ENCODE measurements at places on chromosomes 12 and 14.

- DNase-seq = no peak
Observed at GRCh38 chr12:124761871-124762270, 101.8 kb downstream of the SCARB1 start.

DNA sequence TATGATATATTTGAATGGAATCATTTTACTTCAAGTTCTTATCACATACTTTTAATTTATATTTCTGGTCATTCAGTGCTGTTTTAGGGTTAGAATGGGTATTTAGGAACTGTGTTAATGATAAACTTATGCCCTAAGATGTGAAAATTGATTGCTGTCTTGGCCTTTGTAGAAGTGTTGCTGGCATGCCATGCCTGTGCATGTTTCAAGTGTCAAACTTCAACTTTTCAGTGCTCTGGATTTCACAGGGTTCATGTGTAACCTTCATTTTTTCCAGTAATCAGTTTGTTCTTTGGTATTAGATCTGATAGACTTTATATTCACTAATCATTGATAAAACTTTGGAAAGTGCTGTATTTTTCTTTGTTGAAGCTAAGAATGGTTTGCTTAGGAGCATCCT lies 36.6 kb downstream of the YLPM1 start:
- DNase-seq = no peak

GRCh38 chr14:77000340-77001270 lies 27.9 kb downstream of the IRF2BPL start:
- no peak for DNase-seq

GRCh38 chr12:68393417-68393816 lies 61.3 kb upstream of the MDM1 start:
- DNase-seq = no peak

- peak; percentile 64 for DNase-seq
Observed at GRCh38 chr14:35534873-35535482, 1.0 kb downstream of the INSM2 start.

- no peak for DNase-seq
Observed at GRCh38 chr12:84069699-84070098, 842.9 kb downstream of the SLC6A15 start.

- no peak for DNase-seq
Observed at GRCh38 chr12:65139389-65139788, 18.3 kb upstream of the WIF1 start.

GRCh38 chr12:100169345-100169744 lies 26.7 kb upstream of the BLTP3B start:
- DNase-seq = no peak

GRCh38 chr12:130876758-130877157 lies 4.9 kb downstream of the RAN start:
- DNase-seq = no peak

DNA sequence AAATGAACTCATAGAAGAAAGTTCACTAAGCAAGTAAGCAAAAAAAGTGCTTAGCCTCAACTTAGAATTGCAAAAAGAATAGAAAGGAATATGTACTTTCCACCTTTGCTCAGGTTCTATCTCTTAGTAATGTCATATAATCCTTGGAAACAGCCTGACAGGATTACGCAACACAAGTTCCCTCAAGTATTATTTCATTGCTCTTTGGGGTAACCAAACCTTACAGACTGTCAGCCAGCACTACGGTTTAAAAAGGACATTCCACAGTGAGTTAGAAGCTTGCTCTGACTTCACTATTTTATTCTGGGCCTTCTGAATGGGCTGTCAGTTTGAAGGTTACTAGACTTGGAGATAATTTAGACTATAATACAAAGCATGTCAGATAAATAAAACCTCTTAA lies 264.0 kb downstream of the ATXN7L3B start:
- no peak for DNase-seq

GRCh38 chr14:34935488-34935887 lies 47.3 kb upstream of the SRP54 start:
- peak; percentile 9 for DNase-seq

DNA sequence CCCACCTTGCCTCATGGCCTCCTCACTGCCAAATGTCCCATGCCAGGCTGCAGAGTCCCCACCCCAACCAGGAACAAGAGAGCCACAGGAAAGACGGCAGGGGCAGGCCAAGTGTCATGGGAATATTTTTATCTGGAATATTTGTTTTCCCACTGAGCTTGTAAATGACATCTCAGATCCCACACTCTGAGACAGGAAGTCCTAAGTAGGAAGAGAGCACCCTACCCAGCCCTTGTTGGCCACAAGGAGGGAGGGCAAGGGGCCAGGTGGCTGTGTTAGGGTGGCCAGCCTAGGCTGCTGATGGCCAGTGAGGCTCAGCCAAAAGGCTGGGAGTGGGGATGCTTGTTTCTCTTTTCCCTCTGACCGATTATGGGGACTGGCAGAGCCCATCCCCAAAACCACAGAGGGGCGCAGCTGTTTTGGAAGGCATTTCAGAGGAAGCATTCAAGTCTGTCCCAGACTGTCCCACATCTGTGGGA lies 7.7 kb upstream of the MEG3 start:
- no peak for DNase-seq

GRCh38 chr14:49957089-49957852 lies 64.4 kb downstream of the ARF6 start:
- DNase-seq = no peak

- peak; percentile 41 for DNase-seq
Observed at GRCh38 chr14:86057018-86057667, 527.2 kb downstream of the FLRT2 start.

GRCh38 chr14:92581966-92582566 lies 68.5 kb downstream of the RIN3 start:
- DNase-seq = no peak

DNA sequence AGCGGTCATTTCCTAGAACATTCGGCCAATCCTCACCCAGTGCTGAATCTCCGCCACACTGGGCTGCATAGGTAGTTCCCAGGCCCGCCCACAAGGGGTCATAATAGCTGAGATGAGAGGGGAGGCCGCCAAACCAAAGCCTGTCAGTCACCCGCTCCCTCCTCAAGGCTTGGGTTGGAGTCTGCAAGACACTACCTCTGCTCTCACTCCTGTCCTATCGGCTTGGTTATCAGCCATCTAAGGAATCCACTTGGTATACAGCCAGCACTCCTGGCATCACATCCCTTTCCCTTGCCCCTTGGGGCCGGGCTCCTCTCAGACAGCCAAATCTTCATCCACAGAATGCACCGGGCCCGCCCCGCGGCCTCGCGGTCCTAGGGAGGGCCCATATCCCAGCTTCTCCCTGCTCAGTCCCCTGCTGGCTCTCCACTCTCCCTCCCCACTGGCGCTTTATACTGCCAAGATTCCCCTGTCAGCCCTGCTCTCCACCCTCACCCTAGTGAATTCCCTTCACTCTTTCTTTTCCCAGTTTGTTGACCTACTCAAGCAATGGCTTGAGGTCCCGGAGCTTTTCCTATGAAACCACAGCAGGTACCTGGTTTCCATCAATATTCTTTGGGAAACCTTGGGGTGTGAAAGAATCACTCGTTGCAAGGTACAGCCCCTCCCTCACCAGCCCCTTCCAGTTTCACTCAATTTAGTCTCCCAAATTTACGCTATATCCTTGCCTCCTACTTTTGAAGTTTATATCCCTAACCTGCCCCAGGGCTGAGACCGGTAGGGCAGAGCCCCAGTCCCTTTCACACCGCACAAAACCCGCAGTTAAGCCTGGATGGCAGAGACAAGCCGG lies 1.4 kb downstream of the IFFO1 start:
- peak; percentile 89 for DNase-seq

- DNase-seq = no peak
Observed at GRCh38 chr14:59346796-59347510, 118.2 kb downstream of the GPR135 start.

DNA sequence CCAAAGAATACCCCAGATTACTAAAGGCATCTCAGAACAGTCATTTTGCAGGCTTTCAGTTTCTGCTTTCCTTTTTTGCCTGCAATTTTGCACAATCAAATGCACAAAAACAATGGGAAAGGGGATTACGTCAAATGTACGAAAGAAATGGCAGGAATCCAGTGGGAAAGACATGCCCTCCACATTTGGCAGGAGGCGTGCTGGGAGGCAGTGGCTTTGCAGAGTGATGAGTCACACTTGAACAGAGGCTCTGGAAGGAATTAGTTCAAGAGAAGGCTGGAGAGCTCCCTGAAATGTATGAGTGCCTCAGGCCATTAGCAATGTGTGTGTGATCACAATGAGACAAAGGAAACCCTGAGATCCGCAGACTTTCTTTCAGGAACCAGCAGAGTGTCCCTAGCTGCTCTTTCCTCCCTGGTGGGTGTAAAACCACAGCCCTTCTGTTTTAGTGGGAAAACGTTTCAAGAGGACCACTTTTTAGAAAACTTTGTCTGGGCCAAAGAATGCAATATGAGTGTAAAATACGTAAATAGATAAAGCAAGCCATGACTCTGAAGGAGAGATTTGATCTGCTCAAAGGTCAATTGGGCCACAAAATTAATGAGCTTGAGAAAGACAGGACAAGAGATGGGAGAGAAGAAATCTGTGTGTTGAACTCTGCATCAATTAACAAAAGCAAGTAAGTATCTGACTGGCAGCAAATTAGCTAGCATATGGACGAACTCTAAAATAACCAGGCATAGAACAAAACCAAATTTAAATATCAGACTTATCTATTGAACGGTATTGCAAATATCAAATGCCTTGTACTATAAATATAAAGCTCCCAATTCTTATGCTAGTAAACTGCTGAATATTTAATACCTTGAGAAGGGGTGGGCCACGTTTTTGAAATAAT lies 155.4 kb upstream of the PDE3A start:
- DNase-seq = no peak

DNA sequence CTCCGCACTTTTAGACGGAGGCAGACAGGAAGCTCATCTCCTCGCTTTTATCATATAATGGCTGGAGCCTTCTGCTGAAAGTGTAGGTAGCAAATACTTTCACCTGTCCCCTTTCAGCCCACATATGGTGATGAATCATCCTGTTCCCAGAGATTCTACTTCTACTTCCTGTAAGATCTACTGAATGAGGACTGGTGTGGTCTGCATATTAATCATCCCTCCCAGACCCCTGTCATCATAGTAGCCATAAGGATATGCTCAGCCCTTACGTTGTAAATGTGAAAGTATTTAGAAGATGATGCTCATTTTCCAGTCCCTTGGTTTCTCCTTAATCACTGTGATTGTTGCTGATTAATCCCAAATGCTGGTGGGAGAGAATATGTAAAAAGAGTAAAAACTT lies 268.2 kb upstream of the GRIP1 start:
- peak; percentile 68 for DNase-seq

GRCh38 chr12:50353869-50354593 lies 42.4 kb downstream of the FAM186A start:
- no peak for DNase-seq

DNA sequence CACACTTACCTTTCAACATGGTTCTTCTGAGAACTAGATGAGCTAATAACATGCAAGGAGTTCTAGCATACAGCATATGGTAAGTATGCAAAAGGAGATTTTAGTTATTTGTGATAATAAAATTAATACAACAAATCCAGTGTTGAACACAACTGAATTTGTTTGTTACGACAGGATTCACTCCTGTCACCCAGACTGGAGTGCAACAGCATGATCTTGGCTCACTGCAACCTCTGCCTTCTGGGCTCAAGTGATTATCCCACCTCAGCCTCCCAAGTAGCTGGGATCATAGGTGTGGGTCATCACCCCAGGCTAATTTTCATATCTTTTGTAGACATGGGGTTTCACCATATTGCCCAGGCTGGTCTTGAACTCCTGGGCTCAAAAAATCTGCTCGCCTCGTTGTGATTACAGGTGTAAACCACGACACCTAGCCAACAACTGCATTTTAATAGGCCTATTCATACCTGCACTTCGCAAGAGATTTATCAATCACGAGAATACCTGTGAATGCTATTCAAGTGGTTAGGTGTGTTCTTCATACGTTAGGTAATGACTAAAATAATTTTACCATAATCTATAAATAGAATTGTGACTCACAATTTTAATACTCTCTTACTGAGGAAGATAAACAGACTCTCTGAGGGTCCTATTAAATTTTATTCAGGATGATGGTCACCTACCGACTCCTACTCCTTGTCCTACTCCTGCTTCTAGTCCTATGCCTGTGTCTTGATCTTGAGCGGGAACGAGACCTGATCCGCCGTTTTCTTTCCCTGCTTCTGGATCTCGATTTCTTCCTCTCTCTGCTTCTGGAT lies 10.0 kb downstream of the RSRC2 start:
- DNase-seq = no peak

DNA sequence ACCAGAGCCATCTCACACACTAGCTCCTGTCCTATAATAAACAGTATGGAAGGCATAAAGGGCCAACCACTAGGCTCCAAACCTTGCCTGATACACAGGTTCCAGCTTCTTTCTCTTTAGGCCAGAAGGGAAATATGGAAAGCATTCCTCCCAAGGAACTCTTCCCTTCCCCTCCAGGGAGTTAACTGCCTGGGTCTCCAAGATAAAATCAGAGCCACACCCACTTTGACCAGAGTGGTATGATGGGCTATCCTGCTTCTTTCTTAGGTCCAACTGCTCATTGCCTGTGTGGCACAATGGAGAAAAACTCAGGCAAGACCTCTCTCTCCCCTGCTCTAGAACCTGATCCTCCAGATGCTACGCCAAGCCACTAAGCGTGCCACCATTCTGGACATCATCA lies 2.1 kb downstream of the TSSK4 start:
- no peak for DNase-seq

DNA sequence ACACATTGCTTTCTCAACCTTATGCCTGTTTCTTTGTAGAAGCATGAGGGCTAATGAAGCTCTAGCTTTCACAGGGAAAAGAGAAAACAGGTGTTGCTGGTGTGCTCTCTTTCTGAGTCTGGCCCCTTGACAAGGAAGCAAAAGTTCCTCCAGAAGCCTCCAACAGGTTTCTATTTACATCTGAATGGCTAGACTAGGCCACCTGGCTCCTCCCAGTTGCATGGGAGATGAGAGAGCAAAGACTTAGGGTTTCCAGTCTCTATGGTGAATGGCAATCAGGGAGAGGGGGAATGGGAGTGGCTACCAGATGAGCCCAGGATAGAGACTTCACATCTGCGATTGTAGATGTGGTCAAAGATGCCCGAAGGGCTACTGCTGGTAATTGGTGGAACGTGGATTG lies 138.1 kb upstream of the PLXNC1 start:
- DNase-seq = no peak

DNA sequence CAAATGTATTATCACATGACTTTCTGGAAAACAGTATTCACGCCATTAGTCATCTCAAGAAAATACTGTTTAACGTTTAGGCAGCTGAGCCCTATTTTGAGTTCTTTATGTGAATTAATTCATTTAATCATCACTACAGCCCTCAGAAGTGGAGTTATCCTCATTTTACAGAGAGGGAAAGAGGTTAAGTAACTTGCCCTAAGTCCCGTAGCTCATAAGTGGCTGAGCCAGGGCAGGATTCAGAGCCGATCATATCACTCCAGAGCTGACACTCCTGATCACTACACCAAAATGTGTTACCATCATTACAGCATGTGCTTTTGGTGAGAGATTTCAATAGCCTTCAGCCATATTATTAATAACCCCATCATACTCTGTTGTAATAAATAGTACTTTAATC lies 210.6 kb downstream of the FBXL14 start:
- peak; percentile 32 for DNase-seq

All from activated CD4-positive, alpha-beta T cell treated with anti-CD3 and anti-CD28 coated beads, Interleukin-10, Interleukin-2, amounts not matched to agents 100 ng/mL and 50 ng/mL, durations not matched to agents 16 hours and 8 hours (primary cell).